Epithelial cell of alveolus of lung (primary cell): ENCODE measurements at places on chromosomes 5 and 9. TPM values are rescaled to one million over a fixed set of nuclear protein-coding genes. Genes with fewer than 3 reads are reported as not detected.

Gene EMB
- total RNA-seq: 0.32 and 3.2 TPM in 2 replicates

Gene ABO
- not detected in 2 replicates for total RNA-seq

Gene CYFIP2
- total RNA-seq: 9.4 and 17.1 TPM in 2 replicates

Gene FOXI1
- total RNA-seq: not detected in 2 replicates

Gene ZBTB43
- 4.4 and 14.5 TPM in 2 replicates for total RNA-seq

Gene TSLP
- total RNA-seq: 0.80 and 5.8 TPM in 2 replicates

Gene CYLC2
- total RNA-seq: not detected in 2 replicates

Gene PCDHA5
- not detected in 2 replicates for total RNA-seq

Gene NR5A1
- not detected in 2 replicates for total RNA-seq

Gene TMEM232
- 0.24 and 3.1 TPM in 2 replicates for total RNA-seq

Gene NPR3
- 2.7 and 26.7 TPM in 2 replicates for total RNA-seq

Gene SLC45A2
- total RNA-seq: not detected in 2 replicates

Gene FAM221B
- not detected in 2 replicates for total RNA-seq

Gene LRRC70
- 0.24 and 0.26 TPM in 2 replicates for total RNA-seq
